Mesendoderm (in vitro differentiated cells): ENCODE measurements at places on chromosomes 5 and 9.

DNA sequence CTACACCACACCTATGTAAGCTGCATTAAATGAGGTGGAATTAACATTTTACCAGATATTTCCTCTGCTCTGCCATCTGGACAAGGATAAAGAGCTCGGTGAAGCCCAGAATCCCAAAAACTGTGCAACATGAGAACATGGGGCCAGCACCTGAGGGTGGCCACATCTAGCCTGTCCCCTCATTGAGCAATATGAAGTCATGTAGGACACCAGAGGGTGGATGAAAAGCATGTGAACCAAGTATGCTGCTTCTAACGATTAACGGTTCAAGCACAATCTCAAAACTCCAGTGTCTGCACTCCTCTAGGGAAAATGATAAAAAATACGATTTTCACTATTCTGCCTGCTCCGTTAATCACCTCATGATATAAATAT, 545.8 kb downstream of the EBF1 start:
- DNase-seq: no peak
- no peak overlapping the region for H3K4me3 ChIP-seq
- no peaks in the 10 kb centered on the region for H3K36me3 ChIP-seq
- H3K27me3 ChIP-seq: no peaks in the 10 kb centered on the region
- no peak overlapping the region for H3K27ac ChIP-seq
- no peaks in the 10 kb centered on the region for H3K4me1 ChIP-seq

DNA sequence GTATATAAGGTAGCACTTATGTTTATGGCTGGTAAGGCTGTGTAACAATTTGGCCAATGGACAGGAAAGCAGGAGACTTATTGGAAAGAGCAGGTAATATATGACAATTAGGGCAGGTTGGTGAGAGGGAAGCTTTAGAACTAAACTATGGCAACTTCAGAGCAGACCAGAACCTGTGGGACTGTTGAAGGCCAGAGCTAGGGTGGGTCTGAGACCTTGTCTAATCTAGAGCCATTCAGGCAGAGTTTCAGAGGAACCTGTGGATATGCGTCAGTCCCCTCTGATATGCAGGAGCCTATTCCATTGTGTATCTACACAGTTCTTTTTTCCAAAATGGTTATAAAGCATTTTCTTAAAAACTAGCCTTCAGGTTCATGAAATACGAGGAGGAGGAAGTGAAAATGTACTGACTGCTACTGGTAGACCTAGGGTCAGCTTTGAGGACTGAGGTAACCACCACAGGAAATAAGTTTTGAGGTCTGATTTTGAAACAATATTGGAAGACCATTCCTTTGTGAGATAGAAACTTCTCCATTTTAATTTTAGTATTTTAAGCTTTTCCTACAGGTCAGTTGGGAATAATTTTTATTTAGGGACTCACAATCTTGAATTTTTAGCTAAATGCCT, 37.6 kb downstream of the ELL2 start:
- H3K27me3 ChIP-seq: no peaks in the 10 kb centered on the region
- H3K4me3 ChIP-seq: no peak overlapping the region
- no peak for DNase-seq
- H3K27ac ChIP-seq: no peak overlapping the region

DNA sequence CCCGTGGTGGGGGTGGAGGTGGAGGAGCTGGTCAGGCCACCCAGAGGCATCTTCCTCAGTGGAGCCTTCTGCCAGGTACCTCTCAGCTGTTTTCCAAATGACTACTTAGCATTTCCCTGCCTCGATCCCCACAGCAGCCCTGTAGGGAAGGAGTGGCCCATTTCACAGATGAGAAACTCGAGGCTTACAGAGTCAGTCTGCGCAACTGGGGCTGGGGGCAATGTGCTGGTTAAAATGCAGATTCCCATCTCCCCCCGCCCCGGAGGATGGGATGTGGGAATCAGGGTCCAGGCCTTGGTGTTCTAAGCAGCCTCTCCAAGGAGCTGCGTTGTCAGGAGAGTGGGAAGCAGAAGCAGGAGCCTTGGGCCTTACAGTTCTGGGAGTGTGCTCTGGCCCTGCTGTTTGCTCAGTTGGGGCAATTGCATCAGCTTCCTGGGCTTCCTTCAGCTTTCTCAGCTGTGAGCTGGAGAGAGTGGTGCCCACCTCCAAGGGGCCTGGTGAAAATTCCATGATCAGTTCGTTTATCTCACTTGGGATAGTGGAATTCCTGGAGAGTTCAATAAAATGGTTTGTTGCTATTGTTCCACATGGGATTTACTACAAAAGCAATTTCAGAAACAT, 19.4 kb downstream of the ERGIC1 start:
- DNase-seq: peak; percentile 58
- H3K36me3 ChIP-seq: no peaks in the 10 kb centered on the region
- no peak overlapping the region for H3K27ac ChIP-seq

GRCh38 chr5:145280806-145281205, 554.3 kb downstream of the PRELID2 start:
- H3K4me1 ChIP-seq: no peaks in the 10 kb centered on the region
- H3K27me3 ChIP-seq: no peaks in the 10 kb centered on the region
- no peak overlapping the region for H3K27ac ChIP-seq
- H3K4me3 ChIP-seq: no peak overlapping the region

DNA sequence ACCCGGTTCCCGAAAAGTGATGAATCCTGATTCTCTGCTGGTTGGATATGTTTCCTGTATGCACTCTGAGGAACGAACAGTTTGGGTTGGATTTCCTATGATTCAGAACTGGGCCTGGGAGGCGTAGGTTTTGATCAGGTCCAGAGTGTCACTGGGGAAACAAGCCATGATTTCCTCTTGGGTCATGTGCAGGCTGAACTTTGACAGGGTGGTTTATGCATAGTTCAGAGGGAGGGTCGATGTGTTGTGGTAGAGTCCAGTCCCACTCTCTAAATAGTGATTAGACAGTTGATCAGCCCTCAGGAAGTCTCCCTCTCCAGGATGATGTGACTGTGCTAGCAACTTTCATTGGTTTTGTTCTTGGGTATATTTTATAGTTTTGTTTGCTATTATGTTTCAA, 17.4 kb downstream of the ATG10 start:
- H3K27ac ChIP-seq: no peak overlapping the region
- no peak overlapping the region for H3K4me3 ChIP-seq
- no peaks in the 10 kb centered on the region for H3K36me3 ChIP-seq
- peaks cover 2% of the 10 kb centered on the region for H3K4me1 ChIP-seq
- no peaks in the 10 kb centered on the region for H3K27me3 ChIP-seq

- no peak overlapping the region for H3K27ac ChIP-seq
- DNase-seq: no peak
- H3K4me3 ChIP-seq: no peak overlapping the region
- H3K4me1 ChIP-seq: no peaks in the 10 kb centered on the region
- no peaks in the 10 kb centered on the region for H3K27me3 ChIP-seq
These were observed 414.1 kb downstream of the ACTL7B start for GRCh38 chr9:108441726-108442125.

- no peaks in the 10 kb centered on the region for H3K27me3 ChIP-seq
- H3K4me1 ChIP-seq: no peaks in the 10 kb centered on the region
- no peak for DNase-seq
- no peaks in the 10 kb centered on the region for H3K36me3 ChIP-seq
- H3K27ac ChIP-seq: no peak overlapping the region
- no peak overlapping the region for H3K4me3 ChIP-seq
These were observed 1278.2 kb downstream of the CDH12 start for GRCh38 chr5:21574961-21575360.

- H3K36me3 ChIP-seq: no peaks in the 10 kb centered on the region
- H3K4me3 ChIP-seq: no peak overlapping the region
- peak; percentile 60 for DNase-seq
- peaks cover 12% of the 10 kb centered on the region for H3K4me1 ChIP-seq
These were observed 314.7 kb downstream of the TLE1 start for GRCh38 chr9:81374459-81375186.

DNA sequence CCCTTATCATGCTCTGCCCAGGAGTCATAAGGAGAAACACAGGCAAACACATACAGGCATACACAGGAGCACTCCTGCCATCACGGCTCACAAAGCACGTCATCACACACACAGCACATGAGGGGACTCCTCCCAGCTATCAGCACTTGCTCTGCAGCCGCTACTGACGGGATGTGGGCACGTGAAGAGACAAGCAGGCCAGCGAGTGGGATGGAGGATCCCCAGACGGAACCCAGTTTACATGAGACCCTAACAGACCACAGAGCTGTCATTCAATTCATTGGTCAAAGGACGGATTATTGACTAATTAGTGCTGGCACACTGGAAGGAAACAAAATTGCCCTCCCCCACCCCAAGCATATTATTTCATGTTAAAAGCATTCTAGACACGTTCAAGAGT, 53.6 kb downstream of the SEMA4D start:
- no peaks in the 10 kb centered on the region for H3K4me1 ChIP-seq
- H3K27ac ChIP-seq: no peak overlapping the region
- no peak overlapping the region for H3K4me3 ChIP-seq
- no peaks in the 10 kb centered on the region for H3K36me3 ChIP-seq
- no peak for DNase-seq

GRCh38 chr9:99472916-99473245, 250.8 kb downstream of the SEC61B start:
- no peak for DNase-seq
- H3K27ac ChIP-seq: no peak overlapping the region
- no peaks in the 10 kb centered on the region for H3K36me3 ChIP-seq
- H3K4me3 ChIP-seq: no peak overlapping the region
- no peaks in the 10 kb centered on the region for H3K27me3 ChIP-seq

- H3K27ac ChIP-seq: no peak overlapping the region
- H3K36me3 ChIP-seq: no peaks in the 10 kb centered on the region
These were observed 18.1 kb upstream of the MACROH2A1 start for GRCh38 chr5:135417083-135417482.

- H3K27ac ChIP-seq: no peak overlapping the region
- no peak overlapping the region for H3K4me3 ChIP-seq
- H3K36me3 ChIP-seq: no peaks in the 10 kb centered on the region
- H3K27me3 ChIP-seq: no peaks in the 10 kb centered on the region
These were observed 18.2 kb upstream of the DCP2 start for GRCh38 chr5:112958093-112959088.

- H3K27me3 ChIP-seq: no peaks in the 10 kb centered on the region
- no peak overlapping the region for H3K27ac ChIP-seq
- DNase-seq: no peak
- H3K4me3 ChIP-seq: no peak overlapping the region
- H3K36me3 ChIP-seq: no peaks in the 10 kb centered on the region
- H3K4me1 ChIP-seq: no peaks in the 10 kb centered on the region
These were observed 311.5 kb upstream of the MPDZ start for GRCh38 chr9:13590996-13591395.

- no peaks in the 10 kb centered on the region for H3K27me3 ChIP-seq
- H3K27ac ChIP-seq: no peak overlapping the region
- no peaks in the 10 kb centered on the region for H3K36me3 ChIP-seq
- H3K4me3 ChIP-seq: no peak overlapping the region
- peak; percentile 82 for DNase-seq
- H3K4me1 ChIP-seq: no peaks in the 10 kb centered on the region
These were observed 173.8 kb downstream of the MAST4 start for GRCh38 chr5:66769839-66770617.

- H3K27ac ChIP-seq: no peak overlapping the region
- DNase-seq: no peak
- H3K36me3 ChIP-seq: no peaks in the 10 kb centered on the region
- no peaks in the 10 kb centered on the region for H3K27me3 ChIP-seq
- H3K4me1 ChIP-seq: no peaks in the 10 kb centered on the region
These were observed 90.6 kb downstream of the RALGPS1 start for GRCh38 chr9:127004946-127005769.

GRCh38 chr5:149857499-149857898, 87.1 kb downstream of the PDE6A start:
- no peak for DNase-seq
- no peaks in the 10 kb centered on the region for H3K27me3 ChIP-seq
- H3K4me1 ChIP-seq: no peaks in the 10 kb centered on the region
- no peak overlapping the region for H3K4me3 ChIP-seq

DNA sequence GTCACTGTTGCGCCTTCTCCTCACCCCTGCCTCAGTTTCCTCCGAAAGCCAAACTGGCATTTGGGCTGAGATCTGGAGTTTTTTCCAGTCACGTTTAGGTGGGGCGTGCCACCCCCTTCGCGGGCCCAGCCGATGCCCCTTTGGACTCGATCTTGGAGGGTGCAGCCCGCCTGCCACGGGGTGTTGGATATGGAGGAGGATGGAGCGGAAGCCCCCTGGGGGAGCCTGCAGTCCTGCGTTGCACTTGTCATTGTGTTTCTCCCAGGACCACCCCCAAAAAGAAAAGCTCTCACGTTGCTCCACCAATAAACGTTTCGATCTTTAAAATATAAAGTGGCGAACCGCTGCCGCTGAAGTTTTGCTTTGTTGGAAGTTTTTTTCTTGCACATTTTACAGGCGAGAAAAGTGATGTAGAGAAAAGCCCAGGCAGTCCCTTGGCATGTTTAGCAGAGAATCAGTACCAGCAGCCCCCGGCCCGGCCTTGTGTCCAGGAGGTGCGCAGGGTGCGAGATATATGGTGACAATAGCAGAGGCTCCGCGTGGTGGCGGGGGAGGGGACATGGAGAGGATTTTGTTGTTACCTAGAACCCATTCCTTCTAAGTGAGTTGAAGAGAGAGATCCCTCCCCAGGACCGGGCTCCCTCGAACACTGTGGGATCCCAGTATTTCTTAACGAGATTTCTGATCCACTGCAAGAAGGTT, 681 bp downstream of the F2R start:
- no peaks in the 10 kb centered on the region for H3K27me3 ChIP-seq
- H3K27ac ChIP-seq: no peak overlapping the region
- H3K36me3 ChIP-seq: no peaks in the 10 kb centered on the region
- peaks cover 2% of the 10 kb centered on the region for H3K4me1 ChIP-seq

DNA sequence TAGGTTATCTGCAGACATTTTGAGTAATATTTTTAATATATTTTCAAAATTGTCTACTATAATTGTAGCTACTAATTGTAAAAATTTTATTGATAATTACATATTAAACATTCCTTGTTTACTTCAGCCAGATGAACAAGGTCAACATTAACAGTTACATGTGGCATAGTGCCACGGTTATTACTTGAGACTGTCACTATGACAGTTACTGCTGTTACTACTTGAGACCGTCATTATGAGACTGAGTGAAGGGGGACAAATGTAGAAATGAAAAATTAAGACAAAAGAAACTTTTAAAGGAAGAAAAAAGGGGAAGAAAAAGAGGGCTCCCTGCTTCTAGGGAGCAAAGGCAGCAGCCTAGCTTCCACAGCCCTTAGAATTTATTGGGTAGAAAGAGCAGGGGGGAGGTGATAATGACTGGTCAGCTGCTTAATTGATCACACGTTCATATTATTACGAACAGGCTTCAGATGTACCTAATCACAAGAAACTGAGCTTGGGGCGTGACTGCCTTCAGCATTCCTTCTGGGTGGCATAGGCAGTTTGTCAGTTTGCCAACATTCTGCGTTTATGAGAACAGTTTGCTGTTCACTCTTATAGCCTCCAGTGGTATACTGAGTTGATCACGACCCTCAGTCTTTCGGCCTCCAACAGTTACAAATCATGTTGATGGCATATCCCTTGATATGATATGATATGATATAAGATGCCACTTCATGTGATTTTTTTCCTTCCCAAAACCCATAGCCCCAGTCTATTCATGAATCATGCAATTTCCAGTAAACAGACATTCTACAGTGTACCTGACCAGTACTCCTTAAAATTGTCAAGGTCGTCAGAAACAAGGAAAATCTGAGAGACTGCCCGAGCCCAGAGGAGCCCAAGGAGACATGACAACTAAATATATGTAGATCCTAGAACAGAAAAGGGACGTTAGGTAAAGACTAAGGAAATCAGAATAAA, 13.1 kb downstream of the MARCHF6 start:
- no peaks in the 10 kb centered on the region for H3K36me3 ChIP-seq
- DNase-seq: no peak
- no peak overlapping the region for H3K4me3 ChIP-seq
- H3K27me3 ChIP-seq: no peaks in the 10 kb centered on the region
- no peak overlapping the region for H3K27ac ChIP-seq
- no peaks in the 10 kb centered on the region for H3K4me1 ChIP-seq

GRCh38 chr5:121006217-121006616, 542.1 kb downstream of the PRR16 start:
- no peak overlapping the region for H3K4me3 ChIP-seq
- H3K27ac ChIP-seq: no peak overlapping the region
- no peaks in the 10 kb centered on the region for H3K36me3 ChIP-seq
- no peaks in the 10 kb centered on the region for H3K27me3 ChIP-seq
